ENCODE measurements at places on chromosomes 13 and 19. TPM values are rescaled to one million over a fixed set of nuclear protein-coding genes. Genes with fewer than 3 reads are reported as not detected.

DNA sequence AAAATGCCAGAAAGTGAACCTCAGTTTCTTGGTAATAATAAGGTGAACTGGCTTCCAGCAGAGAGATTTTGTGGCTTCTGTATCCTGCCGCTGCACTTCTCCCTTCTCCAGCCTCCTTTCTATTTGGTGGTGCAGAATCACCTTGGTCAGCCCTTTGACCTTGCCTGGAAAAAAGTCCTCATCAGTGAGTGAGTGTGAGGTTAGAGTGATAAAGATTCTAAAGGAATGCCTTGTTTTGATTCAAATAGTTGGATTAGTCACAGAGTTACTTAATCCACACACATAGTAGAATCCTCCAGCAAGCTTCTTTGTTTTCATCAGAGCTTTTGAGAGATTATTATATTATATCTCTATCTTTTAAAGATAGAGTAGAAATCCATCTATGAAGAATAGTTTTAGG lies 140.9 kb downstream of the KCNRG start:
- peaks cover 15% of the 10 kb centered on the region for H3K27me3 ChIP-seq
- DNase-seq = no peak
- H3K36me3 ChIP-seq = no peaks in the 10 kb centered on the region
- H3K4me3 ChIP-seq = no peak overlapping the region

Gene TEX26
- not detected for total RNA-seq

DNA sequence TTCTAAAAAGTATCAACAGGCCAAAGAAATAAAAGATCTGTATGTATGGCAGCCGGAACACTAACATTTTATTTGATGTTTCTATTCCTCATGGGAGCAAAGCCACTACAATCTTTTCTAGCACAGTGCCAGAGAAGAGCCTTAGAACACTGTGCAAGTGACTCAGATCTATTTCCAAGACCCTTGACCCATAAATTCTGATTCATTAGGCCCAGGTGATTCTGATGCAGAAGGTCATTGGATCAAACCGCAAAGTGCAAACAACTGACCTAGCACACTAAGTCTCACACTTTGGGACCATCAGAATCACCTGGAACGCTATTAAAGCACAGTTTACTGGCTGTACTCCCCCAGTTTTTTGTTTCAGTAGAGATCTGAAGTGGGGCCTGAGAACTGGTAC lies 87.6 kb downstream of the MYCBP2 start:
- DNase-seq = no peak
- no peak overlapping the region for H3K4me3 ChIP-seq
- no peak overlapping the region for H3K27ac ChIP-seq
- H3K36me3 ChIP-seq = peaks cover 21% of the 10 kb centered on the region

- no peak overlapping the region for H3K27ac ChIP-seq
- H3K27me3 ChIP-seq = peaks cover 8% of the 10 kb centered on the region
- peaks cover 27% of the 10 kb centered on the region for H3K4me1 ChIP-seq
- no peak for DNase-seq
These were observed 16.8 kb downstream of the LGALS16 start for GRCh38 chr19:39672473-39672872.

GRCh38 chr13:45748941-45749759 lies 47.0 kb downstream of the CBY2 start:
- no peak overlapping the region for H3K27ac ChIP-seq
- no peaks in the 10 kb centered on the region for H3K4me1 ChIP-seq
- no peak for DNase-seq

DNA sequence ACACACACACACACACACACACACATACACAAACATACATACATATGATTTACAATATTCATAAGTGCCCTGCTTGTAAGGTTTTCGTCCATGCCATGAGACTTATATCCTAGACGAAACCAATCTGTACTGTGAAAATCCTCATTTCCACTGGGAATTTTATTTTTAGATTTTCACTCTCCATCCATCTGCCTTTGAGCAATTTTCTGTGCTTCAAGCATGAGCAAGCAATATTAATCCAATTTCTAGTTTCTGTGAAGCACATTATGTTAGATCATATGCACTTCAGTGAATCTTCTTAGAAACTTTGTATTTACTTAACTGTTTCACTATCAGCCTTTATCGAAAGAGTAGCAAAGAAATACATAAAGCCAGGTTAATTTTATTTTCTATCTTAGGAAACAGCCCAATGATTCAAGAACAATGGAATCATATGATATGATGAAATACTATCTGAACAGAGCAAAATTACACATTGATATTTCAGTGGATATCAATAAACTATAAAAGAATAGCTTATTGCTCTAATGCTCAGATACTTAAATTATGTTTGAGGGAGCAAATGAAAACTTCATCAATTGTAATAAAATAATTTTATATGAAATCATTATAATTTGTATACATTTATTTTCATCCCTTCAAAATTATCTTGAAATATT lies 1100.7 kb upstream of the MIR17HG start:
- H3K36me3 ChIP-seq = no peaks in the 10 kb centered on the region
- H3K4me3 ChIP-seq = no peak overlapping the region
- no peaks in the 10 kb centered on the region for H3K4me1 ChIP-seq
- no peak overlapping the region for H3K27ac ChIP-seq

- no peak for DNase-seq
- H3K4me3 ChIP-seq = no peak overlapping the region
- no peaks in the 10 kb centered on the region for H3K36me3 ChIP-seq
- H3K27me3 ChIP-seq = no peaks in the 10 kb centered on the region
- no peaks in the 10 kb centered on the region for H3K4me1 ChIP-seq
These were observed 199.2 kb downstream of the TEX29 start for GRCh38 chr13:111519490-111520170.

DNA sequence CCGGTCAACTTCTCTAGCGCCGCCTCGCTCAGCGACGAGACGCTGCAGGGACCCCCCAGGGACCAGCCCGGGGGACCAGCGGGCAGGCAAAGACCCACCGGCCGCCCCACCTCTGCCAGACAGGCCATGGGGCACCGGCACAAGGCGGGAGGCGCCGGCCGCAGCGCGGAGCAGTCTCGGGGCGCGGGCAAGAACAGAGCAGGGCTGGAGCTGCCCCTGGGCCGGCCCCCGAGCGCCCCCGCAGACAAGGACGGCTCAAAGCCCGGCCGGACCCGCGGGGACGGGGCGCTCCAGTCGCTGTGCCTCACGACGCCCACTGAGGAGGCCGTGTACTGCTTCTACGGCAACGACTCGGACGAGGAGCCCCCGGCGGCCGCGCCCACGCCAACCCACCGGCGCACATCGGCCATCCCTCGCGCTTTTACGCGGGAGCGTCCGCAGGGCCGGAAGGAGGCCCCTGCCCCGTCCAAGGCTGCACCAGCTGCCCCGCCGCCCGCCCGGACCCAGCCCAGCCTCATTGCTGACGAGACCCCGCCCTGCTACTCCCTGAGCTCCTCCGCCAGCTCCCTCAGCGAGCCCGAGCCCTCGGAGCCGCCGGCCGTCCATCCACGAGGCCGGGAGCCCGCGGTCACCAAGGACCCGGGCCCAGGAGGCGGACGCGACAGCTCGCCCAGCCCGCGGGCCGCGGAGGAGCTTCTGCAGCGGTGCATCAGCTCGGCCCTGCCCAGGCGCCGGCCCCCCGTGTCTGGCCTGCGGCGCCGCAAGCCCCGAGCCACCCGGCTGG lies 11.3 kb downstream of the C19orf25 start:
- H3K36me3 ChIP-seq = no peaks in the 10 kb centered on the region
- H3K4me3 ChIP-seq = no peak overlapping the region
- H3K27ac ChIP-seq = no peak overlapping the region
- H3K27me3 ChIP-seq = peaks cover 3% of the 10 kb centered on the region
- H3K4me1 ChIP-seq = peaks cover 5% of the 10 kb centered on the region

DNA sequence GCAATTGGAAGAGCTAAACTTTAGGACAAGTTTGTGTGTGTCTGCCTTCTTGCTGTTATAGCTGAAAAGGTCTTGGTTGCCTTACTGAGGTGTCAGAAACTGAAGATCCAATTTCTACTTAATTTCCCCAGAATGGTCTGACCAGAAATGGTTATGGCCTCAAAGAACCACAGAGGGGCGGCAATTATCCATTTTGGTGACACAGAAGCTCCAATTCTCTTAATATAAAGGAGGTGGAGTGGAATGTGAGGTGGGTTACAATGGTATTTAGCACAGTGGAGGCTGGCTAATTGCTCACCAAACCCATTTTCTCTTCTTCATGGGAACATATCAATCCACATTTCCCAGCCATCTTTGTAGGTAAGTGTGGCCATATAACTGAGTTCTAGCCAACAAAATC lies 1157.2 kb downstream of the OLFM4 start:
- no peak overlapping the region for H3K27ac ChIP-seq
- H3K4me1 ChIP-seq = no peaks in the 10 kb centered on the region
- H3K27me3 ChIP-seq = no peaks in the 10 kb centered on the region
- DNase-seq = no peak

DNA sequence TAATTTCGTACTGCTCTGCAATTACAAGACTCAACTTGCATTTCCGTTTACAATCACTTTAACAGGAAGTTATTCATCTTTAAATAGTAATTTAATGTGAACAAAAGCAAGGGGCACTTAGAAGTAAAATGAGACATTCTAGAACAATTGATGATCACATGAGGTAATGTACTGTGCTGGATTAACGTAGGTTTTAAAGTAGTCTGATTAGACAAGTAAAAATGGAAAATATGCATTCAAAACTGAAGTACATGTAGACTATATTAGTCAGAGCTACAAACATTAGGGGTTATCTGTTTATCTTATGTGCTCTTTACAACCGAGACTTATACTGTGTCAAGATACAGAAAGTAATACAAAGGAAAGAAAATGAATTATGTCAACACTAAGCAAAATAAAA lies 1528.0 kb downstream of the SLITRK5 start:
- no peak for DNase-seq
- H3K27me3 ChIP-seq = no peaks in the 10 kb centered on the region
- no peaks in the 10 kb centered on the region for H3K4me1 ChIP-seq
- no peaks in the 10 kb centered on the region for H3K36me3 ChIP-seq
- no peak overlapping the region for H3K27ac ChIP-seq
- H3K4me3 ChIP-seq = no peak overlapping the region

DNA sequence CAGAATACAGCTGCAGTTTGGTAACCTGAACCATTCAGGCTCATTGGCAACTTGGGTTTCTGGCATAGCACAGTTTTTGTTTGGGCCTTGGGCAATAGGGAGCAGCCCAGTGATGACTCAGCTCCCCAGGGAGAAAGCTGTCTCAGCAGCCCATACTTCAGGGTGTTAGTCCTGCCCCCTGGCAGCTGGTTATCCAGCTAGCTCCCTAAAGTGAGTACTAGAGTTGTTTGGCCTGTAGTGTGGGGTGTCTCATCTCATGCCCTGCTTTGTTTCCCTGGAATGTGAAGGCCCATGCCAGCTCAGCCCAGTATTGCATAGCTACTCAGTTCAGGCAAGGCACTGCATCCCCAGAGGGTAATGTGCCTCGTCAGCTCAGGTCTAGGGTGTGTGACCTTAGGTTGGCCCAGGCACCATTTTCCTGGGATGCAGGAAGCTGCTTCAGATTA lies 18.2 kb upstream of the ZNF543 start:
- no peak overlapping the region for H3K4me3 ChIP-seq
- H3K4me1 ChIP-seq = peaks cover 8% of the 10 kb centered on the region
- H3K36me3 ChIP-seq = peaks cover 77% of the 10 kb centered on the region
- no peak overlapping the region for H3K27ac ChIP-seq
- DNase-seq = no peak

DNA sequence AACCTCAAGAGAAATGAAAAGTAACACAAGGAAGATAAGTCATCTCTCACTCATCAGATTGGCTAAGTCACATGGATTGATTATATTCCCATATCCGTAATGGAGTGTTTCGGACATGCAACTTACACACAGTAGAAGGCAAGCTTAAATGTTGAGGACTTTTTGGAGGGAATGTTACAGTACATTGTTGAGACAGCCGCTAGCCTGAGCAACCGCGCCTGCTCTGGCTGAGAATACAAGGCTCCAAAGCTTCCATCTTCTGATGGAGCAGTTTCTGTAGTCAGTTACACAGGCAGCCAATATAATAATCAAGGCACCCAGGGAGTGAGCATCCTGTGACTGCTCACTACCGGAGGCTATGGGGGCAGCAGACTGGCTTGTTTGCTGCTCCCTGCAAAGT lies 1.0 kb upstream of the CRYL1 start:
- H3K27ac ChIP-seq = peak overlapping the region; percentile 99
- no peak for DNase-seq
- peaks cover 30% of the 10 kb centered on the region for H3K4me1 ChIP-seq

Measured in activated CD4-positive, alpha-beta T cell treated with anti-CD3 and anti-CD28 coated beads for 36 hours (primary cell).